A673 (cell line): ENCODE measurements at places on chromosomes 1 and 21. TPM values are rescaled to one million over a fixed set of nuclear protein-coding genes. Genes with fewer than 3 reads are reported as not detected.

DNA sequence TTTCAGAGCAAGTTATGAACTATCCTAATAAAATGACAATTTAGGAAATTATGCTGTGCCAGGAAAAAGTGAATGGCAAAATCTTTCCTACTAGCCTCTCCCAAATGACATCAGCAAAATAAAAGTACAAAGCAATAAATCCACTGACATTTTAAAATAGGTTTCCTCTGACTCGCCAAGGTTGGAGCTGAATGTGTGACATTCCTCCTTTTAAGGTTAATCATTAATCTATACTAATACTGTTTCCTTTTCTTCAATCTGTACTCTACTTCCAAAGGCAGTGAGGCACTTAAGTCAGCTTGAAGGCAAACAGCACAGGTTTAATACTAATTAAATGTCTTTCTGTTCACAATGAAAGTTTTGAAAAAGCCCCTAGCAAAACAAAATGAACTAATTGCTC, 15.7 kb downstream of the RNF19B start:
- H3K4me1 ChIP-seq: no peaks in the 10 kb centered on the region
- H3K4me3 ChIP-seq: no peak overlapping the region
- H3K27me3 ChIP-seq: no peaks in the 10 kb centered on the region
- H3K36me3 ChIP-seq: peaks cover 3% of the 10 kb centered on the region

DNA sequence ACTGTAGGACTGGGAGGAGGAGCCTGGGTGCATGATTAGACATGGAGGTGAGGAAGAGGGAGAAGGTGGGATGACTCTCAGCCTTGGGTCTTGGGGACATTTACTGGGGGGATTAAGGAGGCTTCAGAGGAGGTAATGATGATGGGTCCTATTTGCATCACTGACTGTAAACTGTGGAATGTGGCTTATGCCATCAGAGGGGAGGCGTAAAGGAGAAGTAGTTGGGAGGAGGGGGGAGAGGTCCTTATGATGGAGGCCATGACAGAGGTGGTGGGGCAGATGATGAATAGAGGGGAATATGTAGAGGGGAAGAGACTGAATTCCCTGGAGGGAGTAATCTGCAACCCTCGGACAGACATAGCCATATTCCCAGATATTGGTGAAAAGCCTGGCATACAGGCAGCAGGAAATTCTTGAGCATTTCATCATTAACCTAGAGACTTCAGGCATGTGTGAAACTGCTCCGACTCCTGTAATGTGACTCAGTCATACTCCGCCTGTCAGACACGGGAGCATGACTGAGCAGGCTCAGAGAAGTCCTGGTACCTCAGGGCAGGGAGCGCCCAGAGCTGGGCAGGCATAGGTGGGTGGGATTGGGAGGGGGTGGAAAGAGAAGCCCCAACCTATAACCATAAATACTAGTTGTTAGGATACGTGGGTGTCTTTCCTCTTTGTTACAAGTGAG, 8.0 kb upstream of the LCE5A start:
- peaks cover 14% of the 10 kb centered on the region for H3K27me3 ChIP-seq

DNA sequence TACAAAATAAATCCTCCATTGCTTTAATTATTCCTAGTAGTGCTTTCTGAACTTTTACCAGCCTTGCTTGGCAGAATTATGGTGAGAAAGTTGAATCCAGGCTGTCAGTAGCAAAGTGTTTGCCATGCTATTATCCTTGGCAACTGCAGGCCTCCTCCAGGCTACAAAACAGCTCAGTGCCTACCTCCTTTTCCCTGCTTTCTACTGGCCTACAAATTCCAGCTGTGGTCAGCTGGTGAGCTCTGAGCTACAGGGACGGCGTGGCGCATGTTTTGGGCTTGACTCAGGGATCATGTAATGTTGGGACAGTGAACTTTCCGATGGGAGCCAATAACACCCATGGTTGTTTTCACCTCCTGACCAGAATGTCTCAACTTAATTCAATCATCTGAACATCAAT, 456.1 kb upstream of the ADAMTS5 start:
- H3K4me3 ChIP-seq: no peak overlapping the region
- no peaks in the 10 kb centered on the region for H3K4me1 ChIP-seq
- H3K27me3 ChIP-seq: no peaks in the 10 kb centered on the region
- H3K36me3 ChIP-seq: no peaks in the 10 kb centered on the region

DNA sequence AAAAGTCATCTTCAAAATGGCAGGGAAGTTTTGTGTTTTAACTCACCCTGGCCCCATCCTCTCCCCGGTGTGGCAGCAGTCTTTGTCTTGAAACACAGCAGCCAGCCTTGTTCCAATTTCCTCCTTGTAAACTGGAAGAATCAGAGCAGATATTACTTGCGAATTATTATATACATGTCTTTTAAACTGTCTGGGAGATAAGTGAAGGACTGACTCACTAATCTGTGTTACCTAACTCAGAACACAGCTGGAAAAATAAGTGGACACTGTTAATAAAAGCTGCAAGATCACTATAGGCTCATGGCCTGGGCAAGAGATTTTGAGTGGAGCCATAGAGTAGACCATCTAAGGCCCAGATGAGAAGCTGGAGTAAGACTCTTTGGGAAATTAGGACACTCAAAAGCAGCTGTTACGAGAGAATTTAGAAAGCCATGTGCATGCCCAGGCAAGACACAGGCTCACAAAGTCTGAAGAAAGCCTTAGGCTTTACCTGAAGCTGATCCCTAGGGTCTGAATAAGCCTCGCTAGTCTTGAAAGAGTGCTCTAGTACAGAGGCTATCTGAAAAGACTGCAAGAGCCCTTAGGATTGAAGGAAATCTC, 233.0 kb upstream of the RAB4A start:
- no peaks in the 10 kb centered on the region for H3K4me1 ChIP-seq
- no peak overlapping the region for H3K27ac ChIP-seq
- peaks cover 49% of the 10 kb centered on the region for H3K27me3 ChIP-seq
- no peak overlapping the region for H3K4me3 ChIP-seq

BGLAP gene
- 2.4 and 2.8 TPM in 2 replicates for total RNA-seq

DNA sequence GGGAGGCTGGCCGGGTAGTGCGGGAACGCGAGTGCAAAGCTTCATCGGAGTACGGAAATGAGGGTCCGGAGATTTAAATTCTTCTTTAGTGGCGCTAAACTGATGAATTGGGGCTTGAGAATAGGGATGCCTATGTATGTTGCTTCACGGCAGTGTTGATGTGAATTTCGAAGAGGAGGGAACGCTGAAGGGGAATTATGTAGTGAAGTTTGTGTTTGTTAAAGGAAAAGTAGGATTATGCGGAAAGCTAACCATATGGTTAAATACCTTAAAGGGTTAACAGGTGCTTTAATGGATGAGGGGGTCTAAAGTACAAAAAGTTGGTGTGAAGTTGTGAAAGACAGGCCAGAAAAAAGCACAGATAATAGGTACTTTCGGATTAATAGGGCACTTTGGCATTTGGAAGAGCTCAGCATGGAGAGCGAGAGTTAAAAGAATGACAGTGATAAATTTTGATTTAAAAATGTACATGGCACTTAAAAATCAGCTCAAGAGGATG, 1.4 kb downstream of the HS2ST1 start:
- peaks cover 17% of the 10 kb centered on the region for H3K4me1 ChIP-seq
- peak overlapping the region; percentile 78 for H3K4me3 ChIP-seq
- peak overlapping the region; percentile 90 for H3K27ac ChIP-seq

HRNR gene
- total RNA-seq: not detected in 2 replicates

LPAR3 gene
- total RNA-seq: 0.13 TPM in 1 of 2 replicates, not detected in the other

PAQR6 gene
- total RNA-seq: 4.1 and 5.4 TPM in 2 replicates

DNA sequence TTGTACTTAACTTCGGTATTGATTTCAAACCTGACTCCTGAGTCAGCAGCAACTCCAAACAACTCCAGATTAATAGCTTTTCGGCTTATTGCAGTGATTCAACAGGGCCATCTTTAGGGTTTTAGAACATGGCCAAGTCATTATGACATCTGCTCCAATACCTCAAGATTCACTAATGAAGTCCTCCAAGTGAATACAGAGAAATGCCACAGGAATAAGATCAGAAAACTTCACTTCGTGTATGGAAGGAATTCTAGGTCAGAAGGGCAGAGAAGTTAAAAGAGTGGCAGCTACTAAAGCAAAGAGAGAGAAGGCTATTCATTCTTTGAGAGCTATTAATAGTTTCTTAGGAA, 7.6 kb upstream of the C1orf116 start:
- H3K27ac ChIP-seq: no peak overlapping the region
- DNase-seq: no peak
- no peaks in the 10 kb centered on the region for H3K36me3 ChIP-seq

GRCh38 chr1:201206176-201206575, 15.6 kb downstream of the IGFN1 start:
- no peak overlapping the region for H3K4me3 ChIP-seq
- no peaks in the 10 kb centered on the region for H3K27me3 ChIP-seq
- no peak overlapping the region for H3K27ac ChIP-seq
- H3K4me1 ChIP-seq: no peaks in the 10 kb centered on the region

CLCA4 gene
- not detected in 2 replicates for total RNA-seq

DNA sequence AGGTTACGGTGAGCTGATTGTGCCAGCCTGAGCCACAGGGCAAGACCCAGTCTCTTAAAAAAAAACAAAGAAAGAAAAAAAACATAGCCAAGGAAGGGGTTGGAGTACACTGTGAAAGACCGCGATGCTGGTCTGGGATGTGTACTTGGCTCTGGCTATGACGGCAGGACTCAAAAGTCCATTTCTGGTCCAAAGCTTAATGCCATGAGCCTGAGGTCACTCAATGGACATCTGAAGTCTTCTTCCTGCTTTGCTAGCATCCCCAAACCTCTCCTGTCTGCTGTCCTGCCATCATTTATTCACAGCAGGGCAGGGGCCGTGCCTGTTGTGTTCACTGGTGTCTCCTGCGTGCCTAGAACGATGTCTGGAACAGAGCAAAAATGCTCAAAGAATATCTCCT, 1.5 kb upstream of the ARHGEF10L start:
- H3K27me3 ChIP-seq: peaks cover 11% of the 10 kb centered on the region
- no peak overlapping the region for H3K27ac ChIP-seq
- peaks cover 12% of the 10 kb centered on the region for H3K4me1 ChIP-seq
- no peaks in the 10 kb centered on the region for H3K36me3 ChIP-seq
- DNase-seq: no peak

ILDR2 gene
- not detected in 2 replicates for total RNA-seq

KRTAP21-3 gene
- total RNA-seq: not detected in 2 replicates

DNA sequence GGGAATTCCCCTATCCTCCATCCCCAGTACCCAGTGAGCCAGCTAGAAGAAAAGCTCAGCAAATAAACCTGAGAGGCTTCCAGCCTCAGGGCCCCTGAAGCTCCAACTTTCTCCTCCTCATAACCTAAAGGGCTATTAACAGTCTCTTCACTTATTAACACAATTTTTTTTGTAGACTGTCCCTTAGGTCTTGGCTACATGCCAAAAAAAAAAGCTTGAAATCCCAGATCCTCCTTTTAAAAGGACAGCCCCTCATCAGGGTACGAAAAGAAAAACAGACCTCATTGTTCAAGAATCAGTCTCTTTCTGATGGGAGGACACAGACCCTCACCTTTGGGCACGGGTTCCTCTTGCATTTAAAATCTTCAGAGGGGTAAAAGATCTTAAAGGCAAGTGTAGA, 72.8 kb upstream of the CD1D start:
- H3K4me1 ChIP-seq: peaks cover 47% of the 10 kb centered on the region
- H3K27me3 ChIP-seq: no peaks in the 10 kb centered on the region
- peak; percentile 70 for DNase-seq

DNA sequence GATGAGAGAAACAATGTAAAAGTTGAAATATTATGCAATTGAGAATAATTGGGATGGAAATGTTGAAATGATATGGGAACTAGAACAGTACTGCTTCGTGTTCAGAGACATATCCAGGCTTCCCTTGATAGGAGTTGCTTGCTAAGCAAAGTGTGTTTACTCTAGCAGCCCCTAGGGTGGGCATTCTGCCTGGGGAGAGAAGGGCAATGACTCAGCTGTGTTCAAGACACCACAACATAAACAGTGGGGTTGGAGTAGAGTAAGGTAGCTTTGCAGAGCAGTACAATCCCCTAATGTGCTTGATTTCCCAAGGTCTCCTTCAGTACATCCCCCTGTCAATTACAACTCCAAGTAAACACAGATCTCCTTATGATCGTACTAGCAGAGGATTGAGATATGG, 4.8 kb upstream of the PCNX2 start:
- no peak overlapping the region for H3K4me3 ChIP-seq
- no peaks in the 10 kb centered on the region for H3K27me3 ChIP-seq
- H3K36me3 ChIP-seq: no peaks in the 10 kb centered on the region

- DNase-seq: no peak
- H3K36me3 ChIP-seq: no peaks in the 10 kb centered on the region
- H3K4me1 ChIP-seq: no peaks in the 10 kb centered on the region
- no peak overlapping the region for H3K27ac ChIP-seq
Observed at GRCh38 chr1:214101246-214101645, 113.5 kb downstream of the PROX1 start.

GRCh38 chr21:46182548-46183336, 1.5 kb downstream of the SPATC1L start:
- peak overlapping the region; percentile 63 for H3K27ac ChIP-seq
- H3K4me1 ChIP-seq: peaks cover 4% of the 10 kb centered on the region
- peak overlapping the region; percentile 17 for H3K4me3 ChIP-seq
- peaks cover 2% of the 10 kb centered on the region for H3K36me3 ChIP-seq
- no peaks in the 10 kb centered on the region for H3K27me3 ChIP-seq

S100B gene
- total RNA-seq: not detected in 2 replicates

- no peaks in the 10 kb centered on the region for H3K36me3 ChIP-seq
- no peaks in the 10 kb centered on the region for H3K27me3 ChIP-seq
- peaks cover 15% of the 10 kb centered on the region for H3K4me1 ChIP-seq
Observed at GRCh38 chr1:3355894-3356826, 98.3 kb upstream of the ARHGEF16 start.

DNA sequence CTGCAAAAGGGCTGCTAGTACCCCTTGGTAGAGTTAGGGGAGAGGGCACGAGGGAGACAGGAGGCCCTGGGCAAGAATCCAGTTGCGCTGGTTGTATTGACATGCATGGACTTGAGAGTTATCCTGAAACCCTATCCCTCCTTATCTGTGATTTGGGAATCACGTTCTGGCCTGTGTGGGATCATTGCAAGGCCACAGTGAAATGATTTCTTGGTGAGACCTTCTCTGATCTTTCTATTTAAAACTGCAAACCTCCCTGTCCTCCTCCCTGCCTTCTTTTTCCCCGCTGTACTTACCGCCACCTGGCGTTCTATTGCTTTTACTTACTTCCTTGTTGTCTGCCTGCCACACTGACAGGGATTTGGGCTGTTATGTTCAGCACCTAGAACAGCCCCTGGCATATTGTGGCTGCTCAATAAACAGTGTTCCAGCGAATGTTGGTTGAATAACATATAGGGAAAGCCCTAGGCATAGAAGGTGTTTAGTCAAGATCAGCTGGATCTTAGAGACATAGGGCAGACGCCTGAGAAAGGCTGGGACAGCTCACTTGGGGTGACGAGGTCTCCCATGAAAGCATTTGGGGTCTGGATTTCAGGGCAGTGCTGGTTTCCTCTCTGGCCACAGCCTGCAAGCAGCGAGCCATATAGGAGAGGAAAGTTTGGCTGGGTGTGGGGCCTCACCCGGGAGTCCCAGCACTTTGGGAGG, 25.6 kb downstream of the ALPL start:
- no peaks in the 10 kb centered on the region for H3K4me1 ChIP-seq
- H3K36me3 ChIP-seq: no peaks in the 10 kb centered on the region
- H3K27me3 ChIP-seq: no peaks in the 10 kb centered on the region
- no peak overlapping the region for H3K27ac ChIP-seq
- H3K4me3 ChIP-seq: no peak overlapping the region
- peak; percentile 60 for DNase-seq

DNA sequence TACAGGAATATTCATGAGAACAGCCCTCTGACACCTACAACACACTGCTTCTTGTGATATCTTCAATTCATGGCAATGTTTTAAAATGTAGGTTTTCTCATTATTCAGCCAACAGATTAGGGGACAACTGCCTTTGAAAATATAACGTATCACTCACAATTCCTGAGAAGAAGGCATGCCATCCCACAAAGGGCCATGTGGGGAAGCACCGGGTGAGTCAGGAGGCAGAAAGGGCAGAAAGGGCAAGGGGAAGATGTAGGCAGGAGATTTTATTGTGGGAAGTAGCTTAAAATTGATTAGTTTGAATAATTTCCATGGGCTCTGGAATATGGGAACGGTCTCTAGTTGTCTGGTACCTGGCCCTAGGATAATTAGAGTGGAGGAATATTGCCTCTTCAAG, 165.7 kb downstream of the HHIPL2 start:
- H3K36me3 ChIP-seq: no peaks in the 10 kb centered on the region
- DNase-seq: no peak
